Activated CD8-positive, alpha-beta memory T cell treated with anti-CD3 and anti-CD28 coated beads, Interleukin-2, amount 50 U/mL, for 4 hours (primary cell): ENCODE measurements at places on chromosomes 2 and 18.

DNA sequence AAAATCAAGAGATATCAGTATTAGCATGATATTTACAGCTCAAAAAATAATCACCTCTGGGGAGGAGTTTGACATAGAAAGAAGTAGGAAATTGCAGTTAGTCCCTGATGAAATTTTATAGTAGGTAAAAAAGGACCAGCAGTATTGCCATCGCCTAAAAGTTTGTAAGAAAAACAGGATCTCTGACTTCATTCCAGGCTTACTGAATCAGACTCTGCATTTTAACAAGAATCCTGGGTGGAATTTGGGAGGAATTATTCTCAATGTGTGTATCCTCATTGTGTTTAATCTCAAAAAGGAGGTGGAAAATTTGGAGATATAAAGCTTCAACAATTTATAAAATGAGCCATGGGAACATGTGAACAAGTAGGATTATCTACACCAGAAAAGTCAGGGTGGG lies 31.2 kb upstream of the STAT1 start:
- no peak for DNase-seq

DNA sequence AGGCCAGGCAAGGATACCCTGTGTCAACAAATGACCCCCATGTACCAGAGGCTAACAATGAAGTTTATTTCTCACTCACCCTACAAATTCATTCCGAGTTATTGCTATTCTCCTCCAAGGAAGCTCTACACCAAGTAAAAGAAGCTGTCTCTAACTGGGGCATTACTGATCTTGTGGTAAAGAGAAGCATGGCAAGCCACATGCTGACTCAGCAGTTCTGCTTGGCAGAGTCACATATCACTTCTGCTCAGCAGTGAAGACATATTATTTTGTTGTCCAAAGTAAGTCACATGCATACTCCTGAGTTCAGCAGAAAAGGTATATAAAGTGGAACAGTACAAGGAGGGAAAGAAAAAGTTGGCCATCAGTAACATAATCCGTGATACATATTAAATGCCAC lies 315.8 kb downstream of the GULP1 start:
- DNase-seq = no peak

DNA sequence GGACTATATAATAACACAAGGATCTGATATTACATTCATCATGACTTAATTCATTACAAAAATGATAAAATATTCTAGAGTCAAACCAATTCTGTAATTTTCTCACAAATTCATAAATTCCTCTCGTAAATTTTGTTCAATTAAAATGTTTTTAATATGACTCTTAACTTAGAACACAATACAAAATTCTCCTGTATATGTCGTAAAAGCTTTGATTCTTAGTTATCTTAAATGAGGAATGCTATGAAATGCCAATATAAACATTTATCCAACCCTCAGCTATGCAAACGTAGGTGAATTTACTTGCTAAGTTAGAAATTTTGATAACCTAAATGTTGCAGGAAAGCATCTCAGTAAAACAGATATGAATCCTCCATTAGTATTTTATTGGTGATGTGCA lies 28.9 kb downstream of the ARHGAP15 start:
- DNase-seq = no peak

- DNase-seq = no peak
Observed at GRCh38 chr2:36960005-36960675, 6.2 kb downstream of the STRN start.

GRCh38 chr2:172931918-172932520 lies 143.6 kb upstream of the MAP3K20 start:
- peak; percentile 63 for DNase-seq

DNA sequence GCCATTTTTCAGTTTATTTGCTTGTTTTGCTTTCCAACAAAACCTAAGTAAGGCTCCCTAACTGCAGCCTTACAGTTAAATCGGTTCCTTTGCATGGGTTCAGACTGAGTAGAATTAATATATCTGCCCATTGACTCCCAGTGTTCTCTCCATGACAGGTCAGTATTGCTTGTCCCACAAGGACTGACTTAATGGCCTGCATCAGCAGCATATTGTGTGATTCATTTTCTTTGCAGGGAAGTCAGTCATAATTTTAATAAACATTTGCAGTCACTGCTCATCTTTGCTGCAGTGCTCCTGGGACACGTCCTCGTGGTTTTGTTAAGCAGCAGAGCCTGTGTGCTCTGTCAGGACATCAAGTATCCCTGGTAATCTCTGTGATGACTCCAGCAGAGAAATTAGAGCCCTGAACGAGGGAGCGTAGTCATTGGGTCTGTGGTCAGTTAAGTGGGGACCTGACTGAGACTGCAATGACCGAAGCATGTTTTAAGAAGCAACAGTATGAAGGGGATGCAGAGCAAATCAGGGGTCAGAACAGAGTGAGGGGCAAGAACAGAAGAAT lies 93.3 kb downstream of the CDH20 start:
- DNase-seq = no peak

GRCh38 chr18:9688036-9688741 lies 19.9 kb upstream of the RAB31 start:
- DNase-seq = no peak

- no peak for DNase-seq
Observed at GRCh38 chr2:62577994-62578781, 72.2 kb upstream of the TMEM17 start.

DNA sequence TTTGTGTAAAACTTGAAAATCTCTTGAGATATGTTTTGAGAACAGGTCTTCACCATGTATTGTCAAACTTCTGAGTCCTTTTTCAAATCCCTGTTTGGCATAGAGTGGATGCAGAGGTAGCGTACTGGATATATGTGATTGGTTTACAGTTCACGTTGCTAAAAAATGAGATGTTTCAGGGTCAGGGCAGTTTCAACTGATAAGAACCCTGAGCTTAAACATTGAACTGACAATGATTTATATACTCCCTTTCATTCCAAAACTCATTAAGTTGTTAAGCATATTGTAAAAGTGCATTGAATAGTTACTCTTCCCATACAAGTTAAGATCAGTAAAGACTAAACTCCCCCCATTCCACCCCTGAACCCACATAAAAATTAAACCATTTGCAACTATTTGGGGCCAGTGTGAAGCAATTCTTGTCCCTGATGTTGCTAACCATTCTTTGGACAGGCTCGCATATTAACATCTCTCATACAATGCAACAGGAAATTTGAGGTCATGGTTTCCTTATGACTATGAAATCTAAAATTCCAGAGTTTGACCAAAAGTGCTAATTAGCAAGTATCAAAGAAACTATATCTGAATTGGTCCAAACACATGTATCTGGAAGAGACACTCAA lies 470.9 kb upstream of the ACVR2A start:
- DNase-seq = no peak

GRCh38 chr2:151842830-151843690 lies 14.8 kb upstream of the ARL5A start:
- no peak for DNase-seq

DNA sequence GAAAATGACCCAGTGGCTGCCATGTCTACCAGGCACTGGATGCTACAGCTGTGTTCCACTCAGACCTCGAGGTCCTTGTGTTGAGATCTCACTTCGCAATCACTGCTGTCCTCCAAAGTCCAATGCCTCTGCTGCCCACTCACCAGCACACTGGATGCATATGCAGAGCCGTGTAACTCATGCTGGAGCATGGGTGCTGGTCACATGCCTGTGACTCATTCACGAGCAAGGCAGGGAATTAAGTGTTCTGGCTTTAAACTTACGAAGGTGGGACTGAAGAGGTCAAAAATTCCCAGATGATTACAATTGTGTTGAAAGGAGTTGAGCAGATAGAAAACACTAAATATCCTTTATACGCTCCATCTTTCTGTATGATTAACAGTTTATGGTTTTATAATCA lies 417.5 kb downstream of the NUP35 start:
- no peak for DNase-seq

DNA sequence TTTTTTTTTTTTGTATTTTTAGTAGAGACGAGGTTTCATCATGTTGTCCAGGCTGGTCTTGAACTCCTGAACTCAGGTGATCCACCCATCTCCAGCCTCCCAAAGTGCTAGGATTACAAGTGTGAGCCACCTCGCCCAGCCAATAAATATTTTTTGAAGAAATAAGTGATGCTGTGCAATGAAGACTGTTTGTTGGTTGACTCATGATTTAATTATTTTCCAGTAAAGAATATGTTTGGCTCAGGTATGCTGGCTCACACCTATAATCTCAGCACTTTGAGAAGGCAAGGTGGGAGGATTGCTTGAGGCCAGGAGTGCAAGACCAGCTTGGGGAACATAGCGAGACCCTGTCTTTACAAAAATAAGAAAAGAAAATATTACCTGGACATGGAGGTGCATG lies 41.8 kb upstream of the LPIN2 start:
- no peak for DNase-seq

- no peak for DNase-seq
Observed at GRCh38 chr18:2240311-2240705, 331.0 kb downstream of the METTL4 start.

DNA sequence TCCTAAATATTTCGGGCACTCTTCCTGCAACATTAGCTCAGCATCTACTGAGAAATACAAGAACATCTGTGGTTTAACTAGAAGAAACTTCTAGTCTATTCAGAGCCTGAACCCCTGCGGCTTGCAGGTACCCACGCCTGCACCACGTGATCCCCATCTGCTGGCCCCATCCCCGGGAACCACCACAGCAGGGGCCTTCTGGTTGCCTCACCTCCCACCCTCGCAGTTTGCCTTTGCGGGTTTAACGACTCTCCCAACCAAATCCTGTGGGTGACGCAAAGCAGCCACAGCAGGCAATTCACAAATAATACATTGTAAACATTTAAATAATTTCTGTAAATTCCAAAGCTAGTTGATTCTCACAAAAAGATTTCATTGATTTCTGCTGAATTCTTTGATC lies 90.2 kb upstream of the TMEM18 start:
- peak; percentile 29 for DNase-seq

- DNase-seq = peak; percentile 36
Observed at GRCh38 chr2:127080226-127080937, 26.6 kb downstream of the BIN1 start.

DNA sequence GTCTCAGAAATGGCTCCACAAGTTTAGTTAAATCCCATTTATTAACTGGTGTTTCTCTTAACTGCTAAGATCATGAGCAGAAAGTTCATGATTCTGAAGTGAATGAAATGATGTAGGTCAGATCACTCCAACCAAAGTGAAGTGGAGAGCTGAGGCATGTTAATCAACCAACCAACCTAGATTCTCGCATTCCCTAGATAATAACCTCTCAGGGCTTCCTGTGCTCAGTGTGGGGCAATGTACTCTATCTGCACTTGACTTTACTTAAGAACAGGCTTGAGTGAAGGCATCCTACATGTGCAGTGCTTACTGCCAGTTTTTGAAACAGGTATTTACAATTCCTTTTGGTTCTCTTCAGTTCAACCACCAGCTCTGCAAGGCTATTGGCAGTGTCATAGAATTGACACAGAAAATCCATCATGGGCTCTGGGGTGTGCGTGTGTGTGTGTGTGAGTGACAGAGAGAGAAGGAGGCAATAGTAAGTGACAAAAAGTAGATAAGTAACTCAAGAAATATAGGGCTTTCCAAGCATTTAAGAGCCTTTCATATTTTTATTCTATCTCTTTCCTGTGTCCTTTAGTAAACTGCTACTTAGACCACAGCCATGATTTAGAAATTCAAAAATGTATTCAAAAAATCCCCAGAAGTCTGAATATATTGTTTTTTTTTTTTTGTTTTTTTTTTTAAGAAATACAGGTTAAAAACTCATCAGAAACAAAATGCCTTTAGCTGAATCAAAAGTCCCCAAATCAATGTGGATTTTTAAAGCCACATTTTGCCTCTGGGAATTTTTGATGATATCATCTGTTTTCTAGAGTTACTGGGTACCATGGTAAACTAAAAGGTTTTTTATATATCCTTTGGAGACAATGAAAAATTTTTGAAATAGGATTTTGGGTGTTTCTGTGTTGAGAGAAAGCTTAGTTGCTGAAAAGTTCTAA lies 28.6 kb downstream of the DOCK10 start:
- DNase-seq = no peak

- DNase-seq = no peak
Observed at GRCh38 chr18:12397793-12398192, 9.9 kb upstream of the PRELID3A start.

- no peak for DNase-seq
Observed at GRCh38 chr2:228860601-228861285, 410.3 kb downstream of the PID1 start.

- DNase-seq = no peak
Observed at GRCh38 chr2:27263287-27264252, 723 bp upstream of the SLC30A3 start.

GRCh38 chr2:6412533-6413091 lies 453.1 kb downstream of the CMPK2 start:
- DNase-seq = no peak

DNA sequence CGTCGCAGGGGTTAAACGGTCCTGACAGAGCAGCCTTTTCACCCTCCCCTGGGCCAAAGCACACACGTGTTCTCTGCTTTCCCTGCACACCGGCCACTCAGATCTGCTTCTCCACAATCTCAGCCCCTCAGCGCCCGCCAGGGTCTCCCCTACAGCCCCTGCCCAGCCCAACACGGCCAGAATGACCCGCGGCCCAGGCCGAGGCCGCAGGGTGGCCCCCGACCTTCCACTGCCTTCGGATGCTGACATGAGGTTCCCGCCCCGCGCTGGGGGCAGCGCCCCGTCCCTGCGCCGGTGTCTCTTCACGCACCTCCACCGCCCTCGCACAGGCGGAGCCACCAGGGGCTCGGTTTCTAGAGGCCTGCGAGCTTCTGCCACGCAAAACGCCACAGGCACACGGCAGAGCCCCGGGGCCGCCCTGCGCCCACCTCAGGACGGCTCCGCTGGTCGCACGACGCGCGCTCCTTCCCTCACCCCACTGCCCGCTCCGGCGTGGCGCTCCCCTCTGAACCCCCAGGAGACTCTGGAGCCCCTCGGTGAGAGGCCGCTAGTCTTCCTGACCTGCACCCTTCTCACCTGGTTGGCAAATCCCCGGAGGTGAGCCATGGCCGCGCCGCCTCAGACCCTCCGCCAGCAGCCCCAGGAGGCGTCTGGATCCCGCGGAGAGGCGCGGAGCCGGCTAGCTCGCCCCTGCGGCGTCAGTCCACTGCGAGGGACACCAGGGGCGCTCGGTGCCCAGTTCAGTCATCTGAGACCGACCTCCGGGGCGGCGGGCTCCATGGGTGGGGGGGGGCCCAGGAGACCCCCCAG lies 749 bp downstream of the STK25 start:
- DNase-seq = peak; percentile 39
